ENCODE measurements at places on chromosomes 5 and 9.

GRCh38 chr9:3698076-3698475, 172.3 kb upstream of the RFX3 start:
- DNase-seq, result no peak

DNA sequence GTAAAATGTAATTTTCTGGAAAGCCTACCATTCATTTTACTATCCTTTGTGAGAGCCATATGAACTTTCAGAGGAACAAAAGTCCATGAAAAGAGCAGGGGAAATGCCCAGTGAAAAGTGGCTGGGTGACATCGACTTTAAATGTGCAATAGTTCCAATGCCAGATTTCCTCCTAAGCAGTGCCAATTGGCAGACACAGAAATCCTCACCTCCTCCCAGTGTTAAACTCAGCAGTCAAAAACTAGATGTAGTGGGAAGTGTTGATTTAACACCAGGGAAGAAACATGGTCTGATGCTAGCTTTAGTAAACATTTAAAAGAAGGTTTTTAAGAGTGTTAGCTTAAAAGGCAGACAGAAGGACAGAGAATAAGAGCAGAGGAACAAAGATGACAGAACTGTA, 2055.2 kb downstream of the MAT2B start:
- DNase-seq, result no peak

- DNase-seq, result no peak
These were observed 156.0 kb upstream of the CDKN2B start for GRCh38 chr9:22165144-22165543.

DNA sequence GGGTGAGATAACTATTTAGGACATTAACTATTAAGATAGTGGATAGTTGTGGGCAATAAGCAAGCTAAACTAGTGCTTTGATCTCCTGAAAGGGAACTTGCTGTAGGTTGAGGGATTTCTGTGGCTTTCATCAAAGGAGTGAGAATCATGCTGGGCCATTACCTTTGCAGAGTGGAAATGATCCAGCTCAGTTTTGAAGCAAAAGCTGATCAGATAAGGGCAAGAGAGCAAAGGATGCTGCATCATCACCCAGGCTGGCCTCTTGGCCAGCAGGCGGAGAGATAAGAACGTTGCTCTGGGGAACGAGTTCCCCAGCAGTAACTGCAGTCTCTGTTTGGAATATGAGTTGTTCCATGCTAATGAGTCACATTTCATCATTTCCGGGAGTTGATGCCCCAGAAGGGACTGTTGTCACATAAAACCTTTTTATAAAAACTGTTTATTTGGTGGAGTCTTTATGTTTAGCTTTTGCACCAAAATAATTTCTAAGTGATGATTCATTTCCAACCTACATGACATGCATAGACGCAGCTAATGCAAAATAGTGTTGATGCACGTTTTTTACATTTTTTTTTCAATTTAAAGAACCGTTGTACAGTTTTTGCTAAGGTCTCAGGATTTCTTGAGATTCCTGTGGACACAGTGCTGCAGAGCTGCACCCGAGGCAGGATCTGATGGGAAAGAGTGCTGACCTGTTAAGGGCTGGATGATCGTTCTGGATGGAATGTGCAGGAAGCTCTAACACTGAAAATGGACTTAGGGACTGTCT, 99.3 kb downstream of the ACTBL2 start:
- DNase-seq, result peak; percentile 31

- no peak for DNase-seq
These were observed 16.1 kb upstream of the FRMD3 start for GRCh38 chr9:83554278-83554677.

GRCh38 chr9:132556714-132557113, 25.7 kb upstream of the BARHL1 start:
- no peak for DNase-seq

GRCh38 chr9:126973651-126974529, 59.3 kb downstream of the RALGPS1 start:
- no peak for DNase-seq

DNA sequence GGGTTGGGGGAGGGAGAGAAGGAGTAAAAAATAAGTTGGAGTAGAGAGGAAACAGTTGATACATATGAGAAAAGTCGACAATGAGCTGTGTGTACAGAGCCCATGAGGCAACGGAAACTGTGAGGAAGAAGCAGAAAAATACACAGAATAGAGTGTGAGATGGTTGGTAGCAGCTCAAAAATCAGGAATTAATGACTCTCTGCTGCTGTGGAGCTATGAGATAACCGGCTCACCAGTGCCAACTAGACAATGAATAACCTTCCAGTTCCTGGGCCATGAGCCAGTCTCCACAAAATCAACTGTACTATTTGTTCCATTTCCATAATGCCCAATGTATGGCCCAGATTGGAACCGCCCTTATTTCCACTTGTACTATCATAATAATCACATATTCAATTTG, 53.1 kb upstream of the NREP start:
- no peak for DNase-seq
